Activated T-helper 1 cell treated with anti-CD3 and anti-CD28 coated beads, Interleukin-12 subunit alpha, Interleukin-12 subunit beta, Interleukin-2, Interleukin-4 antibody, amounts not matched to agents 30 ng/mL and 10 ng/mL and 1 ng/mL, durations not matched to agents 14 hours and 24 hours and 36 hours (primary cell): ENCODE measurements at places on chromosomes 7 and 10.

GRCh38 chr10:69979174-69979573, 73.5 kb upstream of the MACROH2A2 start:
- no peak for DNase-seq
- H3K4me3 ChIP-seq, result no peak overlapping the region
- H3K27me3 ChIP-seq, result peaks cover 26% of the 10 kb centered on the region
- no peaks in the 10 kb centered on the region for H3K36me3 ChIP-seq
- H3K4me1 ChIP-seq, result no peaks in the 10 kb centered on the region
- H3K27ac ChIP-seq, result no peak overlapping the region

DNA sequence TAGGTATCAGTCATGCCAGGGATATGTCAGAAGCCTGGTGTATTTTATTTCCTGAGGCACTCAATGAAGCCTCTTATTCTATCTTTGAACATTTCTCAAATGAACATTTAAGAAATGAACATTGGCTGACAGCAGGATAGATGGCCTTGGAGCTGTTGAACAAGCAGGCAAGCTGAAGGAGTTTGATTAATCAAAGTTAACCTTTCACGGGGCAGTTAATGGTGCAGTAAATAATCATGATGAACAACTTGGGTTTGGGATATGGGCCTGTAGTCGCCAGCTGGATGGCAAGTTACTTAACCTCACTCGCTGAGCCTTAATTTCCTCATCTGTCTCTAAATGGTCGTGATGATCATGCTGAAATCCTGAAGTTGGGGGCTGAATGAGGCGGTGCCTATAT, 333.0 kb downstream of the SFMBT2 start:
- H3K36me3 ChIP-seq, result no peaks in the 10 kb centered on the region
- H3K4me3 ChIP-seq, result no peak overlapping the region
- H3K4me1 ChIP-seq, result no peaks in the 10 kb centered on the region
- H3K27me3 ChIP-seq, result peaks cover 59% of the 10 kb centered on the region
- H3K27ac ChIP-seq, result no peak overlapping the region

DNA sequence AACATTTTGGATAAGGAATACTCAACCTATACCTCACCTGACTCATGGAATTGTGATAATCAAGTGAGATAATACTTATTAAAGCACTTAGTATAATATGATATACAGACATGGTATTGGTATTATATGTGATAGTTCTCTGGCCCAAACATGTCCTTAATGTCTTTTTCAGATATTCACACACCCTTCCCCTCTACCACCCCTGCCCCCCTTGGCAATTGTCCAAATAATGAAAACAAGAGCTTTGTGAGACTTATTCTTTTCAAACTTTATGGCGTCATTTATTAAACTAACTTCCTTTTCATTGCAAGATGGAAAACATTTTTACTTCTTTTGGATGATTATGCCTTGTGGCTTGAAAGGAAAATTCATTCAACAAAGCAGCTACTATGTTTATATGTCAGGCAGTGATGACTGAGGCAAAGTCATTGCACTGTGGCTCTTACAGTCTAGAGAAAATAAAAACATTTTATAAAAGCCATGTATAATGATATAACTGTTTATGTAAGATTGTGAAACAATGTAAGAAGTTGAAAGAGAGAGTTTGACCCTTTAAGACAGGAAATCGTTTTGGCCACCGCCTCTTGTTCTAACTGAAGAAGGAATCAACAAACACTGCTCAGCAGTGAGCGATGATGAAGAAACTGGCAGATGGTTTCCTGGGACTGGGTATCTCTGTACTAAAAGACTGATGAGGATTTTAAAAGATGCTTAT, 27.4 kb downstream of the MINPP1 start:
- no peak for DNase-seq
- H3K36me3 ChIP-seq, result peaks cover 10% of the 10 kb centered on the region
- H3K27ac ChIP-seq, result no peak overlapping the region
- peaks cover under 1% of the 10 kb centered on the region for H3K4me1 ChIP-seq

GRCh38 chr10:1489801-1490200, 247.5 kb downstream of the ADARB2 start:
- H3K4me3 ChIP-seq, result no peak overlapping the region
- no peaks in the 10 kb centered on the region for H3K4me1 ChIP-seq
- H3K27me3 ChIP-seq, result no peaks in the 10 kb centered on the region
- no peak overlapping the region for H3K27ac ChIP-seq

DNA sequence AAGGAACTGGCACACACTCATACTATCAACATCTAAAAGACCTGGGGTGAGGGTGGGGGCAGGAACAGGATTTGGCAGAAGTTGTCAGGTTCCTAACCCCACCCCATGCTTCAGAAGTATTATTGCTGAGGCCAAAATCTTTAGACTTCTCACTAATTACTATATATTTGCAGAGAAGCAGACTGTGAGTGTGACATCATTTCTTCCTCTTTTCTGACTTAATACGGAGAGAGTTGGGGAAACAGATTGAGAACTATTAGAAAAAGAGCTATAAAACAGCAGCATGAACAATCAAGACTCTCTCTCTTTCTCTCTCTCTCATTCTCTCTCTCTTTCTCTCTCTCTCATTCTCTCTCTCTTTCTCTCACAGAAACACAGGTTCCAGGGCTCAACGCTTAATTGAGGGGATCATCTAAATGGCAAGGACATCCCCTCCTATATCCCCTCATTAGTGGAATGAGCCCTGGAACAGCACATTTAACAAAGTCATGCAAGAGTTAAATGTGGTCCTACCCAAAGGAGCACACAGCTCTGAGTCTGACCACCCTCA, 94.8 kb downstream of the KCNMA1 start:
- DNase-seq, result no peak
- no peaks in the 10 kb centered on the region for H3K36me3 ChIP-seq
- H3K4me3 ChIP-seq, result no peak overlapping the region
- H3K27me3 ChIP-seq, result peaks cover 12% of the 10 kb centered on the region

- no peaks in the 10 kb centered on the region for H3K36me3 ChIP-seq
- H3K4me3 ChIP-seq, result no peak overlapping the region
- peaks cover 33% of the 10 kb centered on the region for H3K27me3 ChIP-seq
- DNase-seq, result no peak
- peaks cover 4% of the 10 kb centered on the region for H3K4me1 ChIP-seq
Measured at GRCh38 chr10:58517491-58518355, 5.1 kb downstream of the BICC1 start.

DNA sequence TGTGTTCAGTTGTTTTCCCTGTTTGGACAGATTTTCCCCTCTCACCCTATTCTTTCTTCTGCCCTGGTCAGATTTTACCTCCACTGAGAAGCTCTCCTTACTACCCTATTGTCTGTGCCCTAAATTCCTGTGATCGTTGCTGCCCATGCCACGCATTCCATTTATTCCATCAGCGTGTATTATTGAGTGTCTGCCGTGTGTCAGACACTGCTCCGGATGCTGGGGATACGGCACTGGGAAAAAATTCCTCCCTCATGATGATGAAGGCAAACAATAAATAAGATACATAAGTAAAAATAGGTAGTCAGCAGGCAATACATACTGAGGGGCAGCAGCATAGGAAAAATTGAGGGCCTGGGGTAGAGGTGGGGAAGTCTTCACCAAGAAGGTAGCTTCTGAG, 86.8 kb downstream of the FANK1 start:
- H3K4me1 ChIP-seq, result no peaks in the 10 kb centered on the region
- peaks cover 4% of the 10 kb centered on the region for H3K27me3 ChIP-seq
- H3K27ac ChIP-seq, result no peak overlapping the region
- no peaks in the 10 kb centered on the region for H3K36me3 ChIP-seq
- DNase-seq, result no peak

GRCh38 chr10:92691591-92692079, 1.9 kb downstream of the HHEX start:
- no peak for DNase-seq
- H3K4me1 ChIP-seq, result peaks cover 23% of the 10 kb centered on the region
- peak overlapping the region; percentile 32 for H3K4me3 ChIP-seq
- no peaks in the 10 kb centered on the region for H3K36me3 ChIP-seq
- H3K27me3 ChIP-seq, result peaks cover 74% of the 10 kb centered on the region

DNA sequence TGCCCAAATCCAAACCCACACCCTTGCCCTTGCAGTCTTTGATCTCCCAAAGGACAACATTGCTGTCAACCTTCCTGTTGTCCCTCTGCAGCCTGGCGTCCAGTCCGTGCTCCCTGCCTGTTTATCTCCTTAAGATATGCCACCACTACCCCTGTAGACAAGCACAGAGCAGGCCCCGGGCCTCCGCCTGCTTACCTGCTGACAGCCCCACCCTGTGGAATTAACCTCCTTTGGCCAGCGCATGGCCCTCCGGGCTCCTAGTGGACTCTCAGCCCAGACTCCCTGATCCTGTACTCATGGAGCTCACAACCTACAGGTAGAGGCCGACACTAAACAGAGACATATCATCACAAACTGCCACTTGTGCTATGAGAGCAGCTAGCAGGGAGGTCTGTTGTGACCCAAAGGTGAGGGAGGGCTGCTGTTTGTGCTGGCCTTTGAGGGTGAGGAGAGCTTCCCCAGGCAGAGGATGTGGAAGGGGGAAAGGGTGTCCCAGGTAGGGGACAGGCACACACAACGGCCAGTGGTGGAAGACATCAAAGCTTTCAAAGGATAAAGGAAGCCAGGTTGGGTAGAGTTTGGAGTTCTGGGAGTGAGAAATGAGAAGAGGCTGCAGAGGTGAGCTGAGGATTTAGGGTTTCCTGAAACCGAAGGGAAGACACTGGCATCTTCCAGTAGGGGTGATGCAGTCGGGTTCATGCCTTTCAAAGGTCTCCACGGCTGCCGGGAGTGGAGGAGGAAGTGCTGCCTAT, 174.5 kb upstream of the ZMIZ1 start:
- H3K4me1 ChIP-seq, result peaks cover 4% of the 10 kb centered on the region
- H3K27ac ChIP-seq, result no peak overlapping the region
- peaks cover 4% of the 10 kb centered on the region for H3K27me3 ChIP-seq
- no peaks in the 10 kb centered on the region for H3K36me3 ChIP-seq
- H3K4me3 ChIP-seq, result no peak overlapping the region

DNA sequence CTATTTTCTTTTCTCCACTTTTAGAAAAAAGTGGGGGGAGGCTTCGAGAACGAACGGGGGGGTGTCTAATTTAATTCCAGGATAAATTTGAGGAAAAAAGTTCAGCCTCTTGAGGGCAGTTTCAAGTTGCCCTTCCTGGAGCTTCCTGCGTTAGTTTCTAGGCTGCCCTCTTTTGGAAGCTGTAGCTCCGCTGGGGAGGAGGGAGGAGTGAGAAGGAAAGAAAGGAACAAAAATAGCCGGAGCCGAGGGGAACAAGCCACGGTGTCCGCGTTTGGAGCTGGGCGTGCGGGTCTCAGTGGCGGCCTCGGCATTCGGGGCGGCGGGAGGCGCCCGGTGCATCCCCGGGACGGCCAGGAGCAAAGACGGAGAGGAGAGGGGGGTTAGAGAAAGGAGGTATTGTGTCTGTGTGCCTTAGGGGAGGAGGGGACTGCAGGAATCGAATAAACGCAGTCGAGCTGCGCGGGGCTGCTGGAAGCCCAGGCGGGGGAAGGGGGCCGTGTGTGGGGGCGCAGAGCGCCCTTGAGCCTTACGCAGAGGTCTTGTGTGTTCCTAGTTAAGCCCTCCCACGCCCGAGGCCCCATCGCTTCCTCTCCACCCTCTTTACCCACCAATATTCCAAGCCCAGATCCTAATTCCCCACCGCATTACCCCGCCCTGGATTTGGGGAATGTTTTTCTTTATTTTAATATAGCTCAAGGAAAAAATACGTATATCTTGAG, 2.0 kb upstream of the TNRC18 start:
- no peak for DNase-seq
- H3K27ac ChIP-seq, result peak overlapping the region; percentile 71
- peaks cover 1% of the 10 kb centered on the region for H3K36me3 ChIP-seq
- peaks cover 26% of the 10 kb centered on the region for H3K4me1 ChIP-seq
- peak overlapping the region; percentile 37 for H3K4me3 ChIP-seq
- H3K27me3 ChIP-seq, result peaks cover 54% of the 10 kb centered on the region

- no peak for DNase-seq
- no peaks in the 10 kb centered on the region for H3K4me1 ChIP-seq
- H3K27me3 ChIP-seq, result no peaks in the 10 kb centered on the region
- no peaks in the 10 kb centered on the region for H3K36me3 ChIP-seq
Measured at GRCh38 chr7:80533287-80533686, 21.4 kb upstream of the GNAT3 start.

DNA sequence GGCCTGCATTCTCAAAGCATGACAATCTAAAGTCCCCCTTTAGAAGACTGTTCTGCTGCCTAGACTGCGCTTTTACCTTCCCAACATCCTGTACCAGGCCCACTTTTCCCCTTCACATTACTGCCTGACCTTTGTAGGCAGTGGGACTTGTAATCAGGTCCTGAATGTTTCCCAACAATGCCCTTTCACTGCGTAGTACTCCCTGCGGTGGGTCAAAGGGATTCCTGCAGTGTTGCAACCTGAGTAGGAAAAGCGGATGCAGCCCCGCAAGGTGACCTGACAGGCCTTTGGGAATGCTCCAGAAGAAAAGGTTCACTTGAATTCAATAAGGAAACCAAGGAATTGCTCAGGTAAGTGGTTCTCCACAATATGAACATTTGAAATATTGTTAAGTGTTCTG, 4.9 kb upstream of the TCAF1 start:
- peaks cover 6% of the 10 kb centered on the region for H3K27me3 ChIP-seq
- DNase-seq, result no peak
- H3K4me1 ChIP-seq, result peaks cover 16% of the 10 kb centered on the region
- no peak overlapping the region for H3K27ac ChIP-seq
- H3K4me3 ChIP-seq, result no peak overlapping the region
- peaks cover 1% of the 10 kb centered on the region for H3K36me3 ChIP-seq

DNA sequence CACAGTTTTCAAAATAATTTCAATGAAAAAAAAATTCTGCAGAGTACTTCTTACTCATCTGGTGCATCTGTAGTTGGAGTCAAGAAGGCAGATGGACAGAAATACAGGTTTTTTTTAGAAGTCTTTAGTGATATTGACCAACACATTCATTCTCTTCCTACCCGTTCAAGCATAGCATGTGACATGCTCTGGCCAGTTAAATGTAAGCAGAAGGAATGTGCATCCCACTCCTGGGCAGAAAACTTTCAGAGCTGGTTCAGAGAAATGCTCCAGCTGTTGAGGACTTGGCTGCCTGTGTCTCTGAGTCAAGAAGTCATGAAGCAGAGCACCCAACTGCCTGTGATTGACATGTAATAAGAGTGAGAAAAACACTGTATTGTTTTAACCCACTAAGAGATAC, 665.3 kb upstream of the IGFBP3 start:
- no peak overlapping the region for H3K27ac ChIP-seq
- H3K36me3 ChIP-seq, result no peaks in the 10 kb centered on the region
- H3K27me3 ChIP-seq, result no peaks in the 10 kb centered on the region
- DNase-seq, result no peak

DNA sequence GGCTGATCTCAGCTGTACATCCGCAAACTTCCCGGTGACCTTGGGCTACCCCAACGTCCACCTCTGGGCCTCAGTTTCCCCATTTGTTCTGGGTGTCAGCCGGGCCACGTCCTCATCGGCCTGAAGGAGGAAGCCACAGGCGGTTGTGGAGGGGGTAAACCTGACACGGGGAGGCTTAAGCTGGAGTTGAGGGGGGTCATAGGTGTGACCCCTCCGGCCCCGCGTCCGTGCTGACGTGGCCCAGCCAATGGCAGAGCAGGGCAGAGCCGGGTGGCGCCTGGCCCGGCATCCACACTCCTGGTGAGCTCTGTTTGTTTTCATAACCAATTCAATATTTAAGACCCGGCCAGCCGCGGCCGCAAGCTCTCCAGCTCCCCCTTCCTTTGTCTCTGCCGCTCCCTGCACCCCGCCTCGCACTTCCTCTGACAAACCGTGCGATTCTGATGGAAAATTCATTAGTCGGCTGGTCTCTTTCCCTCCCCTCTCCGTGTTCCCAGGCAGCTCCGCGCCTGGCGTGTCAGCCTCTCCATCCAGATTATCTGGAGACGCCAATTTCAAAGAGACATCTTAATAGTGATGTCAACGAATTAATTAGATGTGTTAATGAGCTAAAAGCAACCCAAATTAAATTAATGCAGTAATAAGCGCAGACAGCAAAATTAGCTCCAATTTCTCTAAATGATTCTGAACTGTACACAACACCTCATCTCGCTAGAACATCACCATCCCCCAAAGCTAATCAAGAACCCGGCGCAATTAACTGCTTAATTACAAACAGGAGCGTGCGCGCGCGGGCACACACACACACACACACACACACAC, 55.4 kb downstream of the MICALL2 start:
- H3K27me3 ChIP-seq, result peaks cover 29% of the 10 kb centered on the region
- H3K4me1 ChIP-seq, result peaks cover 6% of the 10 kb centered on the region
- no peaks in the 10 kb centered on the region for H3K36me3 ChIP-seq
